Stimulated activated CD8-positive, alpha-beta memory T cell treated with anti-CD3 and anti-CD28 coated beads, Interleukin-4, amount 100 ng/mL, for 1 hour (primary cell): ENCODE measurements at places on chromosomes 4 and X.

- DNase-seq = no peak
Observed at GRCh38 chr4:59966758-59967157, 1233.4 kb upstream of the ADGRL3 start.

- no peak for DNase-seq
Observed at GRCh38 chr4:20809812-20810211, 109.6 kb downstream of the PACRGL start.

DNA sequence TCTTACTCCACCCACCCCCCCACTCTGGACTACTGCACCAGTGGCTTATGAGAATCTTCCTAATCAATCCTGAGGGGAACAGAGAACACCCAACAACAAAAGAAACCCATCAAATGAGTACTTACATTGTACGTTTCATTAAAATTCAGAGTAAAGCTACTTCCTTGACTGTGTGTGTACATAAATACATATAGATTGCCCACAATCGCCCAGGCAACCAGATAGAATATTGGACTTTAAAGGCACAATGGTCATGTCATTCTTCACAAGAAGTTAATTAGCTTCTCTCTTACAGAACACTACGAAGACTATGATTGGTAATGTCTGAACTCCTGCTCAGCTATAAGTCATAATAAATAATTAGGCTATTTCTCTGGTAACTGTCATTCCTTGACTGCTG lies 12.2 kb upstream of the ATP11C start:
- no peak for DNase-seq

DNA sequence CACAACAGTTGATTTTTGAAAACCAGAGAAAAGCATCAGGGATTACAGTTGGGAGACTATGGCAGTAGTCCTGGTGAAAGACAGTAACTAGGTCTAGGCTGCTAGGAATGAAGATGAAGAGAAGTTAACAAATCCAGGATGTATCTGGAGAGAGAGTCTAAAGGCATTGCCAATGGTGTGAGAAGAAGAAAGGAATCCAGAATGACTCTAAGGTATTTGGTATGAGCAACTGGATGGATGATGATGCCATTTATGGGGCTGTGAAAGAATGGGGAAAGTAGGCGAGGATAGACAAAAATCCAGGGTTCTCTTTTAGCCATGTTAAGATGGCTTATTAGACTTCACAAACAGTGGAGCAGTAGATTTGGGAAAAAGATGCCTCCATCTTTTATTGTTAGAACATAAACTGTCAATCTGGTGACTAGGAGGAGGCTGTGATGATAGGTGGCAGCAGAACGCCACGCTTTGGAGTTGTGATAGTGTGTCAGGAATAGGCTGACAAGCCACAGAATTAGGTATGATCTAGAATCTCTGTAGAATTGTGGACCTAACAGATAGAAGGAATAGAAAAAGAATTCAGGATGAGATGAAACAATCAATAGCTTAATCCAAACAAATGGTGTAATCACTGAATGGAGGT lies 27.3 kb upstream of the JADE1 start:
- DNase-seq = no peak

GRCh38 chr4:43481526-43481925 lies 589.0 kb downstream of the GRXCR1 start:
- DNase-seq = no peak
